Activated CD4-positive, alpha-beta T cell treated with anti-CD3 and anti-CD28 coated beads, Interleukin-2, Interleukin-4, amounts not matched to agents 100 ng/mL and 50 ng/mL, durations not matched to agents 16 hours and 8 hours (primary cell): ENCODE measurements at places on chromosomes 6 and 20.

DNA sequence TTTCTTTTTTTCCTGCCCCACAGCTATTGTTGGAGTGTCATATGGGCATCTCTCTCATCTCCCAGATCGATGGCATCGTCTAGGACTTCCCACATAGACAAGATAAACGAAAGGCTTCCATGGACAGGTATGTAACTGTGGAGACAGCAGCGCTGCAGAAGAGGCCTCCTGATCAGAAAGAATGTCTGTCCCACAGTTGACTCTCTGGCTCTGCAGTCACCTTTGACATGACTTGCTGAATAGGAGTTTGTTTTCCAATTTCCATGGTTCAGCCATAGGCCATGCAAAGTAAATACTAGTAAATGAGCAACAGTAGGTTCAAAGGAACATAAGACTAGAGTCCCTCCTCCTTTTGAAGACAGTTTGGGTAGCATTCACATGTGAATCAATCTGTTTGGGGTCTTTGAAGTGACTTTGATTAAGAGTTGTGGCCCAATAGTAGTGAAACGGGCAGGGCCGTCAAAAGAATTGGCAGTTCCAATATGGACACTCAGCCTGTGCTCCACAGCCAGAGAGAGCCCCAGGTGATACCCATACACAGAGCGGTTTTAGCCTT, 134.7 kb upstream of the IFNGR1 start:
- no peak for DNase-seq

DNA sequence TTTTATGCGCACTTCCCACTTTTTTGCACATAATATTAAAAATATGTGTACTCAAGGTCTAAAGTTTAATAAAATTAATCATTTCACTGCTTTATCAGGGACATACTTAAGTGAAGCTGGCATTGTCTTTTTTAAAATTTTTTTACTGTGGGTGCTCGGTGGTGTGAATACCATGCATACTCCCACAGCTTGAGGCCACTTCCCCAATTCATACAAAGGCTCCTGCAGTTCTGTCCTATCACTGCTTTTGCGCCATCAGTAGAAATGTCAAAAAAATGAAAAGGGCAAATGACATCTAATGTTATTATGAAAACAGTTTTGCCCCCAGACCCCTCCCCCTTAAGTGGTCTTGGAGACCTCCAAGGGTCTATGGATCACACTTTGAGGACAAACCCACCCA, 464.1 kb upstream of the ARID1B start:
- DNase-seq: no peak

GRCh38 chr6:100176311-100176950, 182.4 kb upstream of the MCHR2 start:
- DNase-seq: peak; percentile 26

DNA sequence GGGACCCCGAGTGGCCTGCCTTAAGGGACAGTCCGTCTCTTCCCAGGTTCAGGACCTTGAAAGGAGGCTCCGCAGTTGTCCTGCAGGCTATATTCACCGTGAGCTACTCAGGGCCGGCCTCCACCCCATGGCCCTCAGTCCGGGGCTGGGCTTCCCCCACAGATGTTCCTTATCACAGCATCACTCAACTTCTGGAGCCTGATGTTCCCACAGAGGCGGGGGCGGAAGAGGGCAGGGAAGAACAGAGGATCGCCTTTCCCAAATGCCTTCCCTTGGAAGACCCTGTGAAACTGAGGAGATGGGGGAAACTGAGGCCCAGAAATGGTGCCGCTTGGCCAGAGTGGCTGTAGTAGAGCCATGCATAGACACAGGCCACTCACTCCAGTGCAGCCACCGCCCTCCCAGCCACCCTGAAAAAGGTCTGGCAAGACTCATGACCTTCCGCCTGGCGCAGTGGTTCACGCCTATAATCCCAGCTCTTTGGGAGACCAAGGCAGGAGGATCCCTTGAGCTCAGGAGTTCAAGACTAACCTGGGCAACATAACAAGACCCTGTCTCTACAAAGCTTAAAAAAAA, 4.3 kb upstream of the COX4I2 start:
- DNase-seq: no peak
